NCI-H1930 (cell line): ENCODE measurements at places on chromosomes 3 and 15.
A peak's percentile ranks its signal among the peaks of the same experiment; 100 is the strongest.

GRCh38 chr15:100592898-100593297 lies 9.1 kb downstream of the LINS1 start:
- DNase-seq: no peak

DNA sequence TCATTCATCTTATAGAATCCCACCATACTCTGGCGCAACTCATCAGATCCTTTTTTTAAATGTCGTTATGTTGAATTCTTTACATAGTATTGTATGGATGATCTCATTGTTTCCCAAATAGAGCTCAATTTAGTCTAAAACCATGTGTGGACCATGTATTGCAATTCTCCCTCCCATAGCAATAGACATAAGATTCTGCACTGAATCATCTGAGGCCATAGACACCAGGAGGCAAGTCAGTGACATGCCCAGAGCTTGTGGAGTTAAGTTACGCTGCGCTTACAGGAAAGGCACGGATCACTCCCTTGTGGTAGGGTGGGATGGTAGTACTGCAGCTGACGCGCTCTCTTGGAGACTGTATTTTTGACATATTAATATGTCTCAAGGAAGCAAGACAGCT lies 211.0 kb downstream of the GABRB3 start:
- DNase-seq: no peak

DNA sequence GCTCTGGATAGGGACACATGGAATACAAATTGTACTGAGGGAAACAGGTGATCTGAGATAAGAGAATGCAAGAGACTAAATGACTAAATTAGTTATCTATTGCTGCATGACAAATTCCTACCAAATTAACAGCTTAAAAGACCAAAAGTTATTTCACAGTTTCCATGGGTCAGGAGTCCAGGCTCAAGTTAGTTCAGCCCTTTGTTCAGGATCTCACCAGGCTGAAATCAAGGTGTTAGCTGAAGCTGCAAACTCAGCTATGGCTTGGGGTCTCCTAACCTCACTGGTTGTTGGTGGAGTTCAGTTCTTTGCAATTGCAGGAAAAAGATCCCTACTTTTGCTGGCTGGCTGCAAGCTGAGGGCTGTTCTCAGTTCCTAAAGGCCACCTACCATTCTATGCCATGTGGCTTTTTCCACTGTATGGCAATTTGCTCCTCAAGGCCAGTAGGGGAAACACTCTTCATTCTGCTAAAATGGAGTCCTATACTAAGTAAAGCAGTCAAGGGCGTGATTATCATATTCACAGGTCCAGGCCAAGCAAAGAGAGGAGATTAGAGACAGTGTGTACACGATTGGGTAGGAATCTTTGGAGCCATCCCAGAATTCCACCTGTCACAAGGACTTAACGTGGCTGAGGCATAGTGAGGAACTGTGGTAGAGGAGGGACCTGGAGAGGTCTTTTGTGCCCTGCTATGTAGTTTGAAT lies 53.7 kb downstream of the THRB start:
- no peak for DNase-seq

DNA sequence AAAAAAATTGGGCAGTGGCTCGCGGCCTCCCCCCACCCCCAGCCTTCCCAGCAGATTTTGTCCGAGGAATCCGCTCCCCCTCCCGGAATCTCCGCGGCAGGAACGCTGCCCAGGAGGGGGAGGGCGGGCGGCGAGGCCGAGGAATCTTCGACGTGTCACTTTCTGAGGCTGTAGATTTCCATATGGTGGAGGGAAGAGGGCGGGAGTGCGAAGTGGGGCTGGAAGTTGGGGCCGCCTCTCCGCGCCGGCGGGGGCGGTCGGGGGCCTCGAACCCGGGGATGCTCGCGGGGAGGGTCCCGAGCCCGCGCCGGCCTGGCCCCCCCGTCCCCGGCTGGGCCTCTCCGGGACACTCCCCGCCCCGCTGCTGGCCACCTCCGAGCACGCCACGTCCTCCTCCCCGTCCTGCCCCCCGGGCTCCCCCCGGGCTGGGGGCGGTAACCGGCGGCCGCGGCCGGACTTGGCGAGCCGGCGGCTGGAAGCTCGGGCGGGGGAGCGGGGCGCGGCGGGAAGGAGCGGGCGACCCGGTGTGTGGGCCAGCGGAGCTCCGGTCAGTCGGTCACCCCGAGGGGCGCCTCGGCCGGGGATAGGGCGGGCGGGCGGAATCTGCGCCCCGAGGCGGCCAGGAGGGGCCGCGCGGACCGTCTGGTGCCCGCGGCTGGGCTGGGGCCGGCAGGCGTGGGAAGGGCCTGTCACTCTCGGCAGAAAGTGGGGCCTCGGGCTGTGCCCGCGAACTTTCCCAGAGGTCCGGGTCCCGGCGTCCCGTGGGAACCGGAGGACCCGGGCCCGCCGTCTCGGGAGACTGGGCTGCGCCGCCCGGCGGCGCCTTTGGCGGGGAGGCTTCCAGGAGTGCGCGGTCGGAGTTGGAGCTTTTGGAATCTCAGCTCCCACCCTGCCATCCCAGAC lies 951 bp downstream of the FNDC3B start:
- peak; percentile 19 for DNase-seq

DNA sequence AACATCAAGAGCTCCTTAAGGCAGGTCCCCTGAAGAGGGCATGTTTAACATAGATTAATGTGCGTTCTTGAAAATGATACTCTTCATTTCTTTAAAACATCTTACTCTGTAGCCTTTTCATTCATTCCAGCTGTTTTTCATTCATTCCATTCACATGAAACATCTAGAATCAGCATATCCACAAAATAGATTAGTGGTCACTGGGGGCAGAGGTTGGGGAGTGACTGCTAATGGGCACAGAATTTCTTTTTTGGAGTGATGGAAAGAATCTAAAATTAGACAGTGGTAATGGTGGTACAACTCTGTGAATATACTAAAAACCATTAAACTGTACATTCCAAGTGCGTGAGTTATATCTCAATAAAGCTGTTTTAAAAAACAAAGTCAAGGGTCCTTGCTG lies 15.4 kb upstream of the CXCR6 start:
- no peak for DNase-seq

DNA sequence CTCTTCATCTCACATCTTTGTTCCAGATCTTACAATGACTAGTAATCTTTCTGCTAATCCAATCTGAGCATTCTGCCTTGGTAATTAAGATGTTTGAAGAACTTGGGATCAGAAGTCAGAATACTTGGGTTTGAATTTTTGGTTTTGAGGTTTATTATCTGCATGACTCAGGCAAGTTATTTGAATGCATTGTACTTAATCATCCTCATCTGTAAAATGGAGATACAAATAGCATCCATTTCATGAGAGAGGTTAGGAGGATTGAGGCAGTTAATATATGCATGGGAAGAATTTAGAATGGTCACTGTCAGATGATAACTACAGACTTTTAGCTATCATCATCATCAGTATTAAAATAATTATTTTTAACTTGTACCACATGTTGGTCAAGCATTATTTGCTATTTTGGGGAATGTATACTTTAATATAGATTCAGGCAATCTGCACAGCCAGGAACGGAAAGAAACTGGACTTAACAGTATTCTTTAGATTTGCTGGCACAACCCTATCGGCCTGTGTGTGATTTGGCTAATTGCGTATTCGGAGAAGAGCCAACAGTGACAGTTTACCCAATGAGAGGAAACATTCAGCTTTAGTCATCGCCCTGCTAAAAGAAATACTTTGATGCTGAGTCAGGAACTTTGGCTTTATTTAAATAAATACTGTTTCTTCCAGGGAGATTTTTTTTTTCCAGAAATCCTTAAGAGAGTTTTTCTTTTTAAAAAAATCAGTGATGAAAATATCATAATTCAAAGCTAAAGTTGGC lies 600.0 kb downstream of the ROBO1 start:
- DNase-seq: no peak

- DNase-seq: no peak
Measured at GRCh38 chr15:86199467-86200145, 119.9 kb downstream of the AGBL1 start.
